Activated T-cell treated with anti-CD3 and anti-CD28 coated beads, Interleukin-2, amount 50 U/mL, for 72 hours (primary cell): ENCODE measurements at places on chromosomes 4 and X.
A peak's percentile ranks its signal among the peaks of the same experiment; 100 is the strongest.

DNA sequence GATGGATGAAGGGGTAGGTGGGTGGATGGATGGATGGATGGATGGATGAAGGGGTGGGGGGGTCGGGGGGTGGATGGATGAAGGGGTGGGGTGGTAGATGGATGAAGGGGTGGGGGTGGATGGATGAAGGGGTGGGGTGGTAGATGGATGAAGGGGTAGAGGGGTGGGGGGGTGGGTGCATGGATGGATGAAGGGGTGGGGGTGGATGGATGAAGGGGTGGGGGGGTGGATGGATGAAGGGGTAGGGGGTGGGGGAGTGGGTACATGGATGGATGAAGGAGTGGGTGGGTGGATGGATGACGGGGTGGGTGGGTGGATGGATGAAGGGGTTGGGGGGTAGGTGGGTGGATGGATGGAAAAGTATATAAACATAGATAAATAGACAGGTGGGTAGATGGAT, 74.2 kb downstream of the PRKX start:
- no peak for DNase-seq

DNA sequence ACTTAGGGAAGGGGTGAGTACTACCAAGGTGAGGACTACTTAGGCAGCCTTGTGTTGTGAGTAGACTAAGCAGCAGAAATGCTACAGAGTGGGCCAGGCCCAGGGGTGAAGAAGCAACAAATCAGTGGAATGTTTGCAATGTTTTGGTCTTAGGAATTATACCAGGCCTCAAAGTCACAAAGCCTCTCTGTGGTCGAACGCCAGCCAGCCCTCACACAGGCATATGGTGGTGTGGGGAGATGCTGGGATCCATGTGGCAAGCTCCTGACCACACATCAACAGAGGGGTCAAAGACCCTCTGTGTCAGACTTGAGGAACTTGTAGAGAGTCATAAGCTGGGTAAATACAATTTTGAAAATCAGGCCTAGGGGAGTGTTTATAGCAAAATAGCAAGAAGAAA, 153.8 kb upstream of the KLF3 start:
- no peak for DNase-seq

- no peak for DNase-seq
These were observed 274.1 kb upstream of the GK2 start for GRCh38 chr4:79682161-79682560.

- peak; percentile 25 for DNase-seq
These were observed 109.7 kb downstream of the RTL5 start for GRCh38 chrX:72021975-72022374.

DNA sequence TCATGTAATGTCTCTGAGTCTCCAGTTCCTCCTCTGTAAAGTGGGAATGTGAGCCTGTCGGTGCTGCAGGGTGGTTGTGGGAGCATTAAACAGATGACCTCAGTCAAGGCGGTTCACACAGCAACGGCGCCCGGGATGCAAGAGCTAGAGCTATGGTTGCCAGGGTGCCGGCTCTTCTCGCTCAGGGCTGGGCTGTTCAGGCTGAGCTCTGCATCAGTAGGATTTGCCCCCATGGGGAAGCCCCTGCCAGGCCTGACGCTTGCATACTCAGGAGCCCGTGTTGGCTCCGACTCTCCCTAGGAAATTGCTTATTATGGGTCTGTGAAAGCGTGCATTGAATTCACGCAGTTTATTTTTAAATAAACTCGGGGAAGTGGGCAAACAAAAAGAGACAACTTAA, 67.3 kb downstream of the PSAPL1 start:
- DNase-seq = no peak

DNA sequence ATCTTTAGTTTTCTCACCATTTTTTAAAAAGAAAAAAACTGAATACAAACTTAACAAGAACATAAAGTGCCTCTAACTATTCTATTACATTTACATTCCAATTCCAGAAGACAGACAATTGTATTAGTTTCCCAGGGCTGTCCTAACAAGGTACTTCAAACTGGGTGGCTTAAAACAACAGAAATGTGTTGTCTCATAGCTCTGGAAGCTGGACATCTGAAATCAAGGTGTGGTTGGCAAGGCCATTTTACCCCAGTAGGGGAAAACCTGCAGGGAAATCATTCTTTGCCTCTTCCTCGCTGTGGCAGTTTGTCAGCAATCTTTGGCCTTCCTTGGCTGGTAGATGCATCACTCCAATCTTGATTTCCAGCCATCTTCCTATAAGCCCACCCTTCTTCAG, 37.5 kb upstream of the TMEM33 start:
- no peak for DNase-seq

GRCh38 chr4:171582961-171583581, 230.1 kb upstream of the GALNTL6 start:
- DNase-seq = no peak

GRCh38 chr4:74110670-74111069, 11.7 kb upstream of the CXCL2 start:
- no peak for DNase-seq

GRCh38 chrX:103733017-103733416, 22.3 kb downstream of the TMEM31 start:
- DNase-seq = no peak

DNA sequence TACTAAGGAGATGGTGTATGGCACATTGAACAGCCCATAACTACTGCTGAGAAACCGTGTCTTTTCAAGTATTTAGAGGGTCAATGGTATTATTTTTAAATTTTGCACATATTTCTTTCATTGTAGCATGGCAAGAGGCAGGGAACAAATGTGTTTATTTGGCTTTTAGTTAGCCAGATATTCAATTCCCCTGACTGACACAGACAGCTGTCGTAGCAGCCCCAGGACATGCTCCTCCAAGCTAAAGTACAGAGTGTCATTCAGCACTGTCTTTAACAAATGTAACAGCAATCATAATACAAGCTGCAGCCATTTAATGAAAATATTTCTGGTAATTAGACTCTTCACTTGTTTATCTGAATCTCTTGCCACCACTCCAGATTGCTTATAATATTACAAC, 687.1 kb downstream of the KLHL13 start:
- DNase-seq = no peak
